Inflammatory macrophage treated with lipopolysaccharide for 1 hour (primary cell): ENCODE measurements at places on chromosomes 12 and 14.

GRCh38 chr12:108665608-108666202, 32.0 kb upstream of the SELPLG start:
- no peak for DNase-seq

GRCh38 chr14:65015391-65015790, 28.7 kb downstream of the FNTB start:
- no peak for DNase-seq

DNA sequence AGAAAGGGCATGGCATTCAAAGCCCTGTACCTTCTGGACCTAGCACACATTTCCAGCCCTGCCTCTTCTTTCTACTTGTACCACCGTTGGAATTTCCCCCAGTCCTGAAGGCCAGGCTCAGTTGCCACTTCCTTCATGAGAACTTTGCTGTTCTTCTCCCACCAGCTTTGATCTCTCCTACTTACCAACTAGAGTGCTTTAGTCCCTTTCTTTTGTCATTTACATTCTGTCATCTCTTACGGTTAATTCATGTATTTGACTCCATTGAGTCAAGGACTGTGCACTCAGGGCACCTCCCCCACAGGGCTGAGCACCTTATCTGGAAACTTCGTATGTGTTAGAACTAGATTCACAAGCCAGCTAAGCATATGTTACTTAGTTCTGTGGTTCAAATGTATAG, 26.3 kb downstream of the BICDL1 start:
- DNase-seq: no peak

DNA sequence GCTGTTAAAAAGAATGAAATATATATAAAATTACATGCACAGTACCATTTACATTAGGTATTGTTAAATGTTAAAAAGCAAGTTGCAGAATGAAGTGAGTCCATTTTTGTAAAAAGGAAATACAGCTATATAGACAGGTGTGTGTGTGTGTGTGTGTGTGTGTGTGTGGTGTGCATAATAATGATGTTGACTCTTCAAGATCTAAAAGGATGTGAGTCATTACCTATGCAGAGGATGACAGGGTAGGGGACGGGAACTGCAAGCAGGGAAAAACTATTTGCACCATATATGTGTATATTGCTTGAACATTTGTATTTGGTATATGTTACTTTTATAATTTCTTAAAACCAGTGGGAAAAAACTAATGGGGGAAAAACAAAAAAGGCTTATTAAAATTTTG, 3.1 kb downstream of the C14orf39 start:
- DNase-seq: no peak

DNA sequence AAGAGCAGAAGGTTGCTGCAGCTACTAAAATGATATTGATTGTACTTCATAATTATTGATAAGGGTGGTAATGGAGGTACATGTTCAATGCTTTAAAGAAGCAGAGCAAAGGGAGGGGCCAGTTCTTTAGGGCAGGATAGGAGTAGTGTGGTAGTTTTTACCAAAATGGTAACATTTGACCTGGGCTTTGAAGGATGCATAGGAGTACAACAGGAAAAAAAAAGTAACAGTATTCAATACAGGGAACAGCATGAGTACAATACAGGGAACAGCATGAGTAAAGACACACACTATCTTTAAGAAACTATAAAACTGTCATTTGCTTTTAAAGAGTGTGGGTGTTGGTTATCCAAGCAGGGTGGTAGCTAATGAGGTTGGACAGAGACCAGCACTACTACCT, 215.0 kb upstream of the CRY1 start:
- no peak for DNase-seq

DNA sequence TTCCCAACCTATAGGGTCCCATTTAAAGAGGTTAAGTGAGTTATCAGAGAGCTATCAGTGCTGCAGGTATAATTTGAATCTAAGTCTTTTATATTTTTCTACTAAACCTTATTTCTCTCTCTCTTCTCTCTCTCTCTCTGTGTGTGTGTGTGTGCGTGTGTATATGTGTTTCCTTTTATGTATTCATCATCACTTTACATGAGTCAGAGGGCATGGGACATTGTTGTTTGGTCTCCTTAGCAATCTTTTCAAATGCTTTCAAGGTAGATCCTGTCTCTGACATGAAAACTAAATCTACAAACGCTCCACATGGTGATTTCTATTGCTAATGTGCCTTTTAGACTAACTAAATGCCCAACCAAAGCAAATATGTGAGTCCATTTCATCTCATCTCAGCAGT, 459.7 kb downstream of the BTG1 start:
- DNase-seq: no peak

- DNase-seq: no peak
These were observed 5.0 kb upstream of the NPAS3 start for GRCh38 chr14:32933629-32934072.

DNA sequence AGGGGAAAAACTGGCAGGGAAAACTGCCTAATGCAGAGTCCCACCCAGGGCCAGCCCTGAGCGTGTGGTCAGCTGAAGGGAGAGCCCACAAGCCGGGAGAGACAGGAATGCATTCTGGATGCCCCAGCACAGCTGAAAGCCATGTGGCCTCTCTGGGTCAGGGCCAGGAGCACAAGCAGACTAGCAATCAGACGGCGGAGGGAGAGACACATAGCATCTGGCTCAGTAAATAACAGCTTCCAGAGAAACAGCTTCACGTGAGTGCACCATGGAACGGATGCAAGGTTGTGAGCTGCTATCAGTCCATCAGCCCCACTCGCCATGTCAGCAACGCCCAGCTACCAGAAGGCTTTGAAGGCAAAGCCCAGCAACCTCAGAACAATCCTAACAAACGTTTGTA, 28.2 kb upstream of the TMEM106C start:
- no peak for DNase-seq

DNA sequence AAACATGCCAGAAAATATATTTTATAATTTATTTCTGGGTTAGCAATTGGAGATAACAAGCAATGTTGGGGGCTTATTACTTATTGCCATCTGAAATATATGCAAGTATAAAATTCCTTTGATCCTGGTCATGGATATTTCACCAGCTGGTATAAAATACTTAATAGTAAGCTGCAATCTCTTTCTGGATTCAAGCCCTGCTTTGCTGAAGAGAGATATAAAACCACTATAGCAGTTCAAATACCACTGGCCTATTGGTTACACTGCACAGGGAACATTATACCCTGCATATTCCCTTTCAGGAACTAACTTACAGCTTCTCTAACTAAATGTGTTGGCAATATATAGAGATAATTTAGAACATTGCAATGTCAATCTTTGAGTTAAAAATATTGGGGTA, 546.2 kb upstream of the ATP2B1 start:
- no peak for DNase-seq

- no peak for DNase-seq
These were observed 457.4 kb downstream of the FOXG1 start for GRCh38 chr14:29223947-29224346.

GRCh38 chr12:77785211-77785610, 45.5 kb upstream of the NAV3 start:
- DNase-seq: no peak

DNA sequence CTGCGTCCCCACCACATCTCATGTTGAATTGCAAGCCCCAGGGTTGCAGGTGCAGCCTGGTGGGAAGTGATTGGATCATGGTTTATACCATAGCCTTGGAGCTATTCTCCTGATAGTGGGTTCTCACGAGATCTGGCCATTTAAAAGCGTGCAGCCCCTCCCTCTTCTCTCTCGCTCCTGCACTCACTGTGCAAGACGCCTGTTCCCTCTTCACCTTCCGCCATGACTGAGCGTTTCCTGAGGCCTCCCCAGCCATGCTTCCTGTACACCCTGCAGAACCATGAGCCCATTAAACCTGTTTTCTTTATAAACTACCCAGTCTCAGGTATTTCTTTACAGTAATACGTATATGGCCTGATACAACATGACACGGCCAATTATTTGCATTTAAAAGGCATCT, 146.6 kb downstream of the RIMBP2 start:
- DNase-seq: no peak

DNA sequence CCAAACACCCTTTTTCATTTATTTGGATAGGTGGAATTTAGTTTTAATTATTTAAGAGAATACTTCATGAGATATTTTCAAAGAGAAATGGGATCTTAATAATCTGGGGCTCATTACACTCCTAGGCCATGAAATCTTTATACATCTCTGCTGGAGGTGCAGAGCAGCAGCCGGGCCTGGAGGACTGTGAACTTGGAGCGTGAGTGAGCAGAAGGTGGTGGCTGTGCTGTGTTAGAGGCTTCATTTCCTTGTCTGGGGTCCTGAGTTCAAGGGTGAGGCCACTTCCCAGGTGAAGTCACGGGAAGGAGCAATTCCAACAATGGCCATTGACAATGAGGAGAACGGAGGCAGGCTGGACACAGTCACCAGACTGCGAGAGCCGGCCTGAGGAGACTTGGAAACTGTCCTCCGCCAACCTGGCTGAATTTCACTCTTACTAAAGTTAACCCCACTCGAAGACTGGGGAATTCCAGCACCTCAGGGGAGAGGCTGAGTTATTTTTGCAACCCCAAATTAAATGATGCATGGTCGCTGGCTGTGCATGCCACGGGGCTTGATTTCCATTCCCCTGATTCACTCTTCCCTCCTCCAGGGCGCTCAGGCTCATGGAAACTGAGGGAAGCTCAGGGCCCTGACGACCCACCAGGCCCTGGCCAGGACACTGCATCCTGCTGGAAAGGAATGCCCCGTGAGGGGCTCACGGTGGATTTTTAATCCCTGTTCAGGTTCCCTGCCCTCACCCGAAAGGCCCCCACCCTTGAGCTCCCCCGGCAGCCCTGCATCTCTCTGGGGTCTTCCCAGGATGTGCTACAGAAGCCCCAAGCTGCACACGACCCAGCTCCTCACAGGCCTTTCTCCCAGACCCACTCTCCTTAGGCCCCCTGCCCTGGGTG, 22.6 kb upstream of the TRAF3 start:
- no peak for DNase-seq

DNA sequence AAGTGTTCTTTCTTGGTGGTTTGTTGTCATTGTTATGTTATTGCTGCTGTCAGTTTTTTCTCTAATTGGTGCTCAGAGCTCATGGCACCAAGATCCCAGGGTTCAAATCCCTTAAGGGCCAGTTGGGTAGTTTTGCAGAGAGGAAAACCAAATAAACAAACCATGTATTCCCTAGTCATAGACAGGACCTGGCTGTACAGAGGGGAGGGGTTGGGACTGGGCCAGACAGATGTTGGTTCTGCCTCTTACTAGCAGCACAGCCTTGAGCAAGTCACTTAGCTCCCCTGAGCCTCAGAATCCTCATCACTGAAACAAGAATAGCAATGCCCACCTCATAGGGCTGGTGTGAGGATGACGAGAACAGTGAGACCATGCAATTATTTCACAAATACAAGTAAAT, 53.4 kb downstream of the LTBP2 start:
- DNase-seq: no peak

GRCh38 chr12:50595667-50596066, 90.9 kb downstream of the DIP2B start:
- DNase-seq: no peak

DNA sequence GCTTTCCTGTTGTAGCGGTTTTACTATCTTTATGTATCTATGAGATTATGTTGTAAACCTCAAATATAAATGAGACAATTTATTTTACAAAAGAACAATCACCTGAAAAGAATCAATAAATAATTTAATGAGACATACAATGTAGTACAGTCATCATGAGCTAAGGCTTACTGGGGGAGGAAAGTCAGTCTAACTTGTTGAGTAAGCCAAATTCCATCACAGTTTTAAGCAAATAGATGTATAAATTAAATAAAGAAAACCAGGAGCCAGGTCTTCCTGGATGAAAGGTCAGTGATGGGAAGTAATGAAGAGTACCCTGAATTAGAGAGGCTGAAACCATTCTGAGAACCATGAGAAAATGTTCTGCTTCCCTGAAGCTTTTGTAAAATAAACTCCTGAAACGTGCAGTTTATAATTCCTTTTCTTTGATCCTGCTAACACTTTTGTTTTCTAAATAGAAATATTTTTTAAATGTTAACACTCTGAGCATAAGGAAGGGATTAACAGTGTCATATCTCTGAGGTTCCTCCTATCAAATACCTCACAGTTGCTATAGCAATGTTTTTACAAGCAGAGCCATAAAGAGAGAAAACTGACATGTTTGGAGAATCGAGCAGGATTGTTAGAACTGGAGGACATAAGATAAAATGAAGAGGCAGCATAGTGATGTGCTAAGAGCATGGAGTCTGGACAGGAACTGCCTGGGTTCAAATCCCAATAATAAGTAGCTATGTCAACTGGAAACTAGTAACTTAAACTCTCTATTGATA, 444.9 kb upstream of the FOXG1 start:
- no peak for DNase-seq

DNA sequence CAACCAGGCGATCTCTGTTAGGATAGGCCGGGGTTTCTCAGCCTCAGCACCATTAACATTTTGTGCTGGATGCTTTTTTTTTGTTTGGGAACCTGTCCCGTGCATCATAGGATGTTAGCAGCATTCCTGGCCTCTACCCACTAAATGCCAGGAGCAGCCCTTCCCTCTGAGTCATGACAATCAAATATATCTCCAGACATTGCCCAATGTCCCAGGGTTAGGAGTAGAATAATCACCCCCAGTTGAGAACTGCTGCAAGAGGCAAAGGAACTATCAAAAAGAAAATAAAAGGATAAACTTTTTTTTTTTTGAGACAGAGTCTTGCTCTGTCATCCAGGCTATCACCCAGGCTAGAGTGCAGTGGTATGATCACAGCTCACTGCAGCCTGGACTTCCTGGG, 76.0 kb downstream of the ACACB start:
- DNase-seq: no peak

- no peak for DNase-seq
These were observed 42.1 kb downstream of the MVK start for GRCh38 chr12:109615556-109616229.

- no peak for DNase-seq
These were observed 509.6 kb downstream of the MED13L start for GRCh38 chr12:115767916-115768315.

- DNase-seq: no peak
These were observed 148.6 kb downstream of the SLC6A15 start for GRCh38 chr12:84764001-84764400.

GRCh38 chr14:68337279-68337678, 455.6 kb downstream of the ZFP36L1 start:
- DNase-seq: no peak

DNA sequence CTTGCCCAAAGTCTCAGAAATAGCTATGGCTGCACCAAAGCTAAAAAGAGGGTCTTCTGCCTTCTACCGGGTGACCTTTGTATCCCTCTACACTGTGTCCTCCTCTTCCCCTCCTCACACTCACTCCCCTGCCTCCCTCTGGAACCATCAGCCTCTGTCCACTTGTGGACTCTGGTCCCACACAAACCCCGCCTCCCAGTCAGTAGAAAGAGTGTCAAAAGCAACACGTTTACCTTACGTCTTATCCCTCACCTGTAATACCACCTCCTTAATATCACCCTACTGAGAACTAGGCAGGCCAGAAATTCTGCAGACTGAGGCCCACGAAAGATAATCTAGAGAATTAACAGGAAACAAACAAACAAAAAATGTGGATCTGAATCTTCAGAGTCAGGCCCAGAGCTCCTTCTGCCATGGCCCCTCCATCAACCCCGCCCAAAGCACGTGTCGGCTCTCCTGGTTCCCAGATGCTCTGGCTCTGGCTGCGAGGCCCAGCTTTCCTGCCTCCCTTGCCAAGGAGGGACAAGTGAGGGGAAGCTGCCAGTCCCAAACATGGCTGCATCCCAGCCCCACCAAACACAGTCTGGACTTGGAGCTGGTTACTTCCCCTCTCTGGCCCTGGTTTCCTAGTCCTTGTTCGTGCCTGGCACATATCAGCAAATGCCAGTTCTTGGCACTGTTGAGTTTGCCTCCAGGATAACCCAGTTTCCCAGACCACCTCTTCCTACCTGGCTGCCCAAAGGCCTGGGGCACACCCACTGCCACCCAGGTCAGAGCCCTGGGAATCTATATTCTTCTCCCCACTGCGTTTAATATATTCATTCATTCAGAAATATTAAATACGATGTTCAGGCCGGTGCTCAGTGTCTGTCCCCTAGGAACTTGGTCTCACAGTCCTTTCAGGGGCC, 2.7 kb downstream of the ACTN1 start:
- no peak for DNase-seq
